ENCODE measurements at places on chromosomes 4 and X. TPM values are rescaled to one million over a fixed set of nuclear protein-coding genes. Genes with fewer than 3 reads are reported as not detected.

The NEIL3 gene
- 5.4 TPM for polyA plus RNA-seq

The KLB gene
- polyA plus RNA-seq, result 0.26 TPM

The NR3C2 gene
- 17.8 TPM for polyA plus RNA-seq

The RIPPLY1 gene
- 3.0 TPM for polyA plus RNA-seq

The EGF gene
- 3.9 TPM for polyA plus RNA-seq

The RHOXF1 gene
- polyA plus RNA-seq, result not detected

The GYPB gene
- polyA plus RNA-seq, result 1.5 TPM

The UPF3B gene
- 37.9 TPM for polyA plus RNA-seq

DNA sequence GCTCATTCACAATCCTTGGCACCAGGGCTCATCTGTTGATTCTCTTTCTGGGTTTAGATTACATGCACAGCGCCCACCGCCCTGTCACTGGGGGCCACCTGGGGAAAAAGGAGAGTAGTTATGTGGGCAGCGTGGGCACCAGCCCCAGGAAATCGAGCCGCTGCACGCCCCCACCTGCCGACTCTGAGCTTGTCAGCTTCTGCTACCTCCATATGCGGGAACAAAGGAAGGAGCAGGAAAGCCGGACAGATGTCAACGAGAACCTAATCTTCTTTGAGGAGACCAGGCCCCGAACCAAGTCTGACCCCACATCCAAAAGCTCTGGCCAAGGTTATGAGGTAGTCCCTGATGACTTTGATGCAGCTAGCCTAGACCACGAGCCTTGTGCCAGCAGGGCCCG, 31.0 kb upstream of the PRPS1 start:
- DNase-seq, result no peak

GRCh38 chr4:173153445-173153844, 15.2 kb upstream of the GALNT7 start:
- no peak for DNase-seq

GRCh38 chr4:55612341-55612740, 20.3 kb upstream of the PDCL2 start:
- no peak for DNase-seq

DNA sequence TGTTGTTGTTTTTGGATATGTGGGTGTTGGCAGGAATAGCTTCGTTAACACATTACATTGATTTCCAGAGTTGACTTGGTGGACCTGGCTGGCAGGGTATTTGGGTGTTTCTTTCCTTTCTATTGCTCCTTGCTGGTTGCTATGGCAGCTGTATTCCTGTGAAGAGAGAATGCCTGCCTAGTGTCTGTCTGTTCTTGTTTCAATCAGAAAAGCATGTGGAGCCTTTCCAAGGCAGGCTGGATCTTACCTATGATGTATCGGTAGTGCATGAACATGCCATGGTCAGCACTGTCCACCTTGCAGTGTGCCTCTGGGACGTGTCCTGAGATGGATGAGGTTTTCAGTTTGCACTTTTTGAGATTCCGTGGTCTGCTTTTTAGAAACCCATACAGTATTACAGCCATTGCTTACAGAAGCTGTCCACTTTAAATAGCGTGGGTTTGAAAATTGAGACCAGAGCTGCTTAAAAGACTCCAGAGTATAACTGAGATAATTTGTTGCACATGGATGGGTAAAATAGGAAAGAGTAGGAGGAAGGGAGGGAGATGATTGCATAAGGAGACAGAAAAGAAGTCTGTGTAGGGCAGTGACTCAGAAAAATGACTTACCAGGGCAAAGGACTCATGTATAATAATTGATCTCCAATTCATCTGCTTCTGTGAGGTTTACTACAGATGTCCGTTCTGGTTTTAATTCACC, 20.0 kb upstream of the AADAT start:
- DNase-seq, result no peak

DNA sequence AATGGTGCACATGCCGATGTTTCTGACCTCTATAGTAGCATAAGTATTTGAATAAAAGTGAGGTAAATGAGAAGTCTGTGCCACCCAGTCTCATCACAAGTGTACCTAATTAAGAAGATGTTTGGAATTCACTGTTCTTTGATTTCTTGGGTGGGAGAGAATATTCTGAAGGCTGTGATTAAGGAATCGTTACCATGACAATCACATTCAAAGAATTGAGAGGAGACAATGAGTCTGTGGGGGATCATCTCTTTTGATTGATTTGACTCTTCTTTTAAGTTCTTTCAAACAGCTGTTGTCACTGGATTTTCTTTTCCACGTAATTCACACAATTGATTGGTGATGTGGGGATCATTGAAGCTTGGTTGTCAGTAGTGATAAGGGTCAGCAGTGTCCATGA, 18.1 kb downstream of the FHL1 start:
- no peak for DNase-seq

GRCh38 chr4:15237648-15238230, 190.1 kb upstream of the C1QTNF7 start:
- DNase-seq, result no peak

DNA sequence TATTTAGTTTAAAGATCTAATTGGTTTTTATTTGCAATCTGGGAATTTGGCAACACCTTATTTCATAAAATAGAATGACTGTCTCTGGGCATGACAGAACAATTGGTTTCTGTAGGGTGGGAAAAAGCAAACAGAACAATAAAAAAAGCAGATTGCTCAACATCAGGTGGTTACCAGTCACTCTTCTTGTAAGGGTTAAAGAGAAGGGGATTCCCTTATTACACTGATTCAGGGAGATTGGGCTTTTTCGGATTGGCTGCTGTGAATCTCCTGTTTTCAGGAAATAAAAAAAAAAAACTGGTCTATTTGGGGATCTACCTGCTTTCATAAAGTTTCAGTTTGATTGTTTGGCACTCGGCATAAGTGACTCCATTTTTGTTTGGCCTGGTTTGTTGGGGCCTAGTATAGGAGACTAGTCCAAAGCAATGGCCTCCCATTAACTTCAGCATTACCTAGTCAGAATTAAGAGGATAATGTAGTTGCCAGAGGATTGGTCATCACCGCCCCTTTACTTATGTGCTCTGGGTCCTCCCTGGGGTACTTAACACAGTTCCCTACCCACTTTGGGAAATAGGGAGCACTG, 380.5 kb downstream of the IDS start:
- no peak for DNase-seq

DNA sequence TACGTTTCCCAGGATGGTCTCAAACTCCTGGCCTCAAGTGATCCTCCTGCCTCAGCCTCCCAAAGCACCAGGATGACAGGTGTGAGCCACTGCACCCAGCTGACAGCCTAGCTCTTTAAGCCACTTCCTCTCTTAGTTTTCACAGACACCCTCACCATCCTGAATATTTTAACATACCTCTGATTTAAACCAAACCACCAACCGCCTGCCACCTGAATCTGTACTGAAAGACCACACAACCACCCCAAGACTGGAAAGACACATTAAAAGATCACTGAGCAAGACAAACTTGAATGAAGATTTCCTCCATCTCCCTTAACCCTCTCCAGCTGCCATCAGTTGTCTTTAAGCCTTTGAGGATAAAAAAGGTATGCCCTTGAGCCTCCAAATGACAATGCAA, 110.6 kb downstream of the SH3KBP1 start:
- no peak for DNase-seq

GRCh38 chr4:146916479-146917076, 29.1 kb downstream of the TTC29 start:
- peak; percentile 24 for DNase-seq

- DNase-seq, result no peak
Measured at GRCh38 chr4:73311428-73311827, 52.8 kb upstream of the ANKRD17 start.

DNA sequence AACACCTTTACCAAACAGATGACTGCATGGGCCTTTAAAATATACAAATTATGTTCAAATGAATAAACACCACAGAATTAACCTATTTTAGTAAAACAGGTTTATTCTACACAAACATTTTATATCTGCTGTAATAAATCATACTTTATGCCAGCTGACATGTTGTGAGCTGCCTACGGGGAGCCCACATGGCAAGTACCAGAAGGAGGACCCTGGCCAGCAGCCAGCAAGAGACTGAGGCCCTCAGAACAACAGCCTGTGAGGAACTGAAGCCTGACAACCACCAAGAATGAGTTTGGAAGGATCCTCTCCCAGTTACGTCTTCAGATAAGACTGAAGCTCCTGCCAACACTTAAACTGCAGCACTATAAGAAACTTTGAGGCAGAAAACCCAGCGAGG, 377.0 kb downstream of the PDGFC start:
- DNase-seq, result no peak

DNA sequence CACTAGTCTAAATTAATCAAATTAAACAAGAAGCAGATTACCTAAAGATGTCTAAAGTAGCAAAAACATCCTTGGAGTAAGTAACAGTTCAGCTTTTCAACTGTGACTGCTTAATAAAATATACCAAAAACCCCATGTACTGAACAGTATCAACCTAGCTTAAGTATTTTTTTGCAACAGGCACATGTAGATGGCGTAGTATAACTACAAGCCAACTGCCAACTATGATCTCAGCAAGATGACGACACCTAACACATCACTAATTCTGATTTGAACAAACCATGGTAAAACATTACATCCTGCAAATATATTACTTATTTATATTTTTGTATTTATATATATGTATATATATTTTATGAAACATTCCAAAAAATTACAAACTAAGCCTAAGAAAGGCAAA, 24.5 kb downstream of the DHX15 start:
- DNase-seq, result no peak
